ENCODE measurements at places on chromosomes 6 and 20.

DNA sequence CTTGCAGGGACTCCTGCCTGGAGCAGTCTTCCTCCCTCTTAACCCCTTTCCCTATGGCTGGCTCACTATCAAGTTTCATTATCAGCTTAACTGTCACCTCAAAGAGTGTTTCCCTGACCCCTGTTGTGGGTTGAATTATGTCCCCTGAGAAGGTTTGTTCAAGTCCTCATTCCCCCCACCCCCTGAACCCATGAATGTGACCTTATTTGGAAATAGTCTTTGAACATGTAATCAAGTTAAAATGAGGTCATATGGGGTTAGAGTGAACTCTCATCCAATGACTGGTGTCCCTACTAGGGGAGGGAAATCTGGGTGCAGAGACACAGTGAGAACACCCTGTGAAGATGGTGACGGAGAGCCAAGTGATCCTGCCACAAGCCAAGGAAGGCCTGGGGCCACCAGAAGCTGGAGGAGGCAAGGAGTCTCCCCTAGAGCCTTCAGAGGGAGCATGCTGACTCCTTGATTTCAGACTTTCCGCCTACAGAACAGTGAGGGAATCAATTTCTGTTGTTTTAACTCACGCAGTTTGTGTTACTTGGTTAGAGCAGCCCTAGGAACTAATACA is 165.2 kb upstream of the TOP1 start:
- no peak for DNase-seq

DNA sequence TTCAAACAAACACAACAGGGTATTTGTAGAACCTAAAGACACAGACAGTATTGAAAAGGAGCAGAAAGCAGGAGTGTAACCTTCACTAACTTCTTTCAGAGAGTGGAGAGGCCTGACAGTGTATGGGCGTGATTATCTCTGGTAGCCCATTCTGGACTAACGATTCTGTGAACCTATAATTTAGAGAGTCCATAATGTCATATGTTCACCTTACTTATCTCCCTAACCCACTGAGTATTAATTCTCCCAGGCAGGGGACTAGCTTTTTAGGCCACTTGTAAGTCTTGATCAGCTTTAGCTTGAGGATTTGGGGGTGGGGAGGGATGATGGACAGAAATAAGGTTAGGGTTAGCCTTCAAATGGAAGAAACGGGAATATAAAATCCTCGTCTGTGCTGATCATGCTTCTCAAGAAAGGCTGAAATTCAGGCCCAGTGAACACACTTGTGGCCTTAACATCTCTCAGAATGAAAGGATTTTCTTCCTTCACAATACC is 2.8 kb upstream of the PARD6B start:
- DNase-seq, result no peak

- no peak for DNase-seq
These were observed 323.1 kb downstream of the HDGFL1 start for GRCh38 chr6:22892452-22892851.

- DNase-seq, result no peak
These were observed 92.9 kb downstream of the PLEKHG1 start for GRCh38 chr6:150692604-150693003.

DNA sequence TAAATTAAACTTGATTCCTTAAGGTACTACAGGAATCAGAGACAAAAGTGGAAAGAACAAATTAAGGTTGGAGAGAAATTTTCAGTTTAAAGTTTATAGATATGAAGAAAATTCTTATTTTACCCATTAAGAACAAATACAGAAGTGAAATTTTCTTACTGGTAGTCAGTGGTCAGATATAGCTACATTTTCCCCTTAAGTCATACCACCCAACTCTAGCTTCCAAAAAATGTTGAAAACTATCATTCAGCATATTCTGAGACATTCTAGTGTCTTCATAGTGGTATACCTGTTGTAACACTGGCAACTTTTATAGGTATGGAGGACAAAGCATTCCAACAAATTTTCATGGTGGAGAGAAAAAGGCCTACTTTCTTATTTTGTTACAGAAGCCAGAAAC is 15.6 kb upstream of the SUMO4 start:
- no peak for DNase-seq

- no peak for DNase-seq
These were observed at the start of gene SIM1 for GRCh38 chr6:100464903-100465700. TSS of gene SIM1 (minus strand) at chr6:100464921. CDS start at chr6:100463468, 1,453 bp downstream.

GRCh38 chr20:62691487-62691886 is 17.1 kb upstream of the NTSR1 start:
- DNase-seq, result no peak
